Iris pigment epithelial cell (primary cell): ENCODE measurements at places on chromosomes 7 and 10.
A peak's percentile ranks its signal among the peaks of the same experiment; 100 is the strongest.

GRCh38 chr7:7882888-7883287 lies 85.7 kb upstream of the GLCCI1 start:
- no peak for DNase-seq

- no peak for DNase-seq
Observed at GRCh38 chr7:28509251-28510025, 97.1 kb downstream of the CREB5 start.

- peak; percentile 96 for DNase-seq
Observed at GRCh38 chr7:24786941-24787340, 29.7 kb upstream of the GSDME start.

DNA sequence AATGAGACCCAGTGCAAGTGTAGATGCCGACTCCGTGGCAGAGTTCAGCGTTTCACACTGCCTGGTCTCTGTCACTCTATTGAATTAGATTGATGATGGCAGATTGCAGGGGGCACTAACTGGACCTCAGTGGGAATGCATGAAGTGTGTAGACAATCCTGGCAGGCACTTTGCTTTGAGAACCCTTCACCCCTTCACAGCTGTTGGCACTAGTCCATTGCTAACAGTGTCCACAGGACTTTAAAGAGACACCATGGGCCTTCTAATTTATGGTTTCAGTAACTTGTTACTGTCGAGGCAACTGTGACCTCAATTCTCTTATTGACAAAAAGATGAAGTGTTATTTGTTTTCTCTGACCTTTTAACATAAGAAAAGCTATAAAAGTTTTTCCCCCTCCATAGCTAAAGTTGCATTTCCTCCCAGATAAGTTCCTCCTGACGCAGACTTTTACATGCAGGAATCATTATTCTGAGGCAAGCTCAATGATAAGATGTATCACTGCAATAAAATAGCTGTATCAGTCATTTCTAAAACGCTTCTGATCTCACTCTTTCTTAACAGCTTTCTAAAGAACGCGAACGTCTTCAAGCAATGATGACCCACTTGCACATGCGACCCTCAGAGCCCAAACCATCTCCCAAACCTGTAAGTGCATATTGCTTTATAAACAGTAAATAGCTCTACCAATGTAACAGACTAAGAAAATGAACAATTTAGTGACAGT lies 238.9 kb downstream of the FOXP2 start:
- no peak for DNase-seq

DNA sequence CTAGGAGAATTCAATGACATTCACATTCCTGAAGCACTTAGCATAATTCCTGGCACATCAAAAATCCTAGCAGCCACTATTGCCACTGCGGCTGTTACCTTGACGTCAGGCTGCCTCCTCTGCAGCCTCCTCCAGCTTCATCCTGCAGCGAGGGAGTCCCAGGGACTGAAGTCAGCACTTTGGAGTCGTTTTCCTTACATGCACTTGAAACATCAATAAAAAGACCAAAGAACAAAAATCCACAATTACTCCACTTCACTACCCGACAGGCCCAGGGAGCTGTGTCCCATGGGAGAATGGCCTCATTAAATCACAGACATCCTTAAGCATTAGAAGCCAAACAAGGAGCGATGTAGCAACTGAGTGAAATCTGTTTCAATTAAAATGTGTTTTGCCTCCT lies 48.6 kb upstream of the NANOS1 start:
- DNase-seq, result no peak

GRCh38 chr7:12884033-12884432 lies 196.6 kb downstream of the ARL4A start:
- peak; percentile 31 for DNase-seq

DNA sequence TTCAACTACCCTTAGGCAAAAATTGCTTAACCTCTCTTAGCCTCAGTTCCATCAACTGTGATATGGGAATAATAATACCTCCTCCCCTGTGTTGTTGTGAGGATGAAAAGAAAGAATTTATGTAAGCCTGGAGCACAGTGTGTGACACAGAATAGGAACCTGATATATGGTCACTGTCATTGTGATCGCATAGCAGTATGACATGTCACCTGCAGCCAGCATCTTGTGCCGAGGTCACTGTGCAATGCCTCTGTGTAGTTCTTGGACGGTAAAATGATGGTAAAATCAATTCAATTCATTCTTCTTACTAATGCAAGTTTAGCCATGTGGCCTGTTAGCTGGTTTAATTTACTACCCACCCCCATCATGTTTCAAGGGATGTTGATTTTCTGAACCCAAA lies 54.6 kb upstream of the GPR158 start:
- no peak for DNase-seq

DNA sequence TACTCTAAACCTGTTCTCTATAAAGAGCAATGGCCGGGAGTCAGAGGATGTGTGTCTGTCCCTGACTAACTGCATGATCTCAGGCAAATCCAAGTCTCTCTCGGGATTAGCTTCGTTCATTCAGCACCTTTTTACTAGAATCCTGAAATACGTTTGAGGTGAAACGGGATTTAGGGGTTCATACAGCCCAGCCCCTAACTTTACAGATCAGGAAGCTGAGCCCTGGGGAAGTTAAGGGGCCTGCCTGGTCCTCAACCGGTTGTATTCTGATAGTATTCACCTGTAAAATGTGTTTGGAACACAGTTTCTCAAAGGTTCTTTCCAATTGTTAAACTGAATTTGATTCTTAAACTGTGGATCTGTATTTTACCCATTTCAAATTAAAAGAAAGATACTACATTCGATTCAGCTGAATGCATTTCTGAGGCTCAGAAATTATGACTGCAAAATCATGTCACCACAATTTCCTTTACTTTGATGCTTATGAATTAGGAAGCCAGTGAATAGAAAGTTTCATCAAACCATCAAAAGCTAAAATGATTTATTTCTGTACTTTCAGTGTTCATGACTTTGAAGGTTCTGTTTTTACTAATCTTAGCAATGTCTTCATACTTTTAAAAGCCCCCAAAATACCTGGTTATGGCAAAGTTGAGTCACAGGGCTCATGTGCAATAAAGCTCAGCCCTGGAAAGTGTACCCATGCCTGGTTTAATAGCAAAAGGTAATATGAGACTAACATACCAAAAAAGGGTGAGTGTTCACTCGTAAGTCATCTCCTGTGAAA lies 28.9 kb upstream of the EZH2 start:
- DNase-seq, result no peak

- no peak for DNase-seq
Observed at GRCh38 chr10:71223347-71224058, 11.1 kb downstream of the UNC5B start.

GRCh38 chr10:116151076-116151475 lies 121.9 kb downstream of the GFRA1 start:
- no peak for DNase-seq

GRCh38 chr7:135283959-135284638 lies 50.5 kb downstream of the STRA8 start:
- DNase-seq, result no peak

- DNase-seq, result peak; percentile 38
Observed at GRCh38 chr7:95688931-95689495, 83.3 kb upstream of the DYNC1I1 start.
